ENCODE measurements at places on chromosomes 11 and 22. TPM values are rescaled to one million over a fixed set of nuclear protein-coding genes. Genes with fewer than 3 reads are reported as not detected.
A peak's percentile ranks its signal among the peaks of the same experiment; 100 is the strongest.

PNPLA3 gene
- not detected for total RNA-seq

DNA sequence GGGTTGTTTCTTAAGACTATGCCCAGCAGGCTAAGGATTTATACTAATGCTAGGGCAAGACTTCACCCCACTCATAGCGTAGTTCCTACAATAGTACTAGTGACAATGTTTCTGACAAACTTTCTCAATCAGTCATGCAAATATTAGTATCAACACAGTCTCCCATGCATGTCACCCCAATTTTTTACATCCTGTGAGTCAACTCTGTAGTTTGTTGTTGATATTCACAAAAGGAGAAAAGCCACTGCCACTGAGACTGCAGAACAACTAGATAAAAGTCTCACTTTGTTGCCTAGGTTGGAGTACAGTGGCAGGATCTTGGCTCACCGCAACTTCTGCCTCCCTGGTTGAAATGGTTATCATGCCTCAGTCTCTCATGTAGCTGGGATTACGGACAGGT, 155.2 kb downstream of the RBFOX2 start:
- H3K36me3 ChIP-seq, result no peaks in the 10 kb centered on the region
- no peaks in the 10 kb centered on the region for H3K4me1 ChIP-seq
- no peak overlapping the region for H3K4me3 ChIP-seq
- H3K27me3 ChIP-seq, result no peaks in the 10 kb centered on the region
- H3K27ac ChIP-seq, result no peak overlapping the region

OR52H1 gene
- total RNA-seq, result not detected

GRCh38 chr11:20474882-20475517, 87.5 kb downstream of the PRMT3 start:
- DNase-seq, result no peak
- no peaks in the 10 kb centered on the region for H3K27me3 ChIP-seq
- H3K36me3 ChIP-seq, result no peaks in the 10 kb centered on the region
- peak overlapping the region; percentile 27 for H3K27ac ChIP-seq

- H3K36me3 ChIP-seq, result no peaks in the 10 kb centered on the region
- H3K4me3 ChIP-seq, result no peak overlapping the region
- H3K27me3 ChIP-seq, result no peaks in the 10 kb centered on the region
These were observed 547.6 kb downstream of the BUD13 start for GRCh38 chr11:116225236-116225635.

MUC2 gene
- total RNA-seq, result not detected

NRIP3 gene
- total RNA-seq, result 2.2 TPM

DNA sequence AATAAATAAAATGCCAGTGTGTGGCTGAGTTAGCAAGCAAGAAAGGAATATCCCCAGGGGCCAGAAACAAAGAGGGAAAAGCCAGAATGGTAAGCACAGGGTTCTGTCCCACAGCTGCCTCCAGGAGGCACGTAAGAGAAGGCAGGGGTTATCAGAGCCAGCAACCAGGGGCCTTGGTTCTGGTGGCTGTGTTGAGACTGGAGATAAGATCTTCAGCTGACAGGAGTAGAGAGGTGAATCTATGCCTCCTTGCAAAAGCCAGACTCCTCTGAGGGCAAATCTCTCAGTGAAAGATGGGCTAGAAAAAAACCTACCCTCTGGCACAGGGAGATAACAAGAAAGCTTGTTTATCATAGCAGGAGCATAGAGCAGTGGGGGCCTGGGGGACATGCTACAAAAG, 29.8 kb upstream of the NFAM1 start:
- no peak overlapping the region for H3K27ac ChIP-seq

DNA sequence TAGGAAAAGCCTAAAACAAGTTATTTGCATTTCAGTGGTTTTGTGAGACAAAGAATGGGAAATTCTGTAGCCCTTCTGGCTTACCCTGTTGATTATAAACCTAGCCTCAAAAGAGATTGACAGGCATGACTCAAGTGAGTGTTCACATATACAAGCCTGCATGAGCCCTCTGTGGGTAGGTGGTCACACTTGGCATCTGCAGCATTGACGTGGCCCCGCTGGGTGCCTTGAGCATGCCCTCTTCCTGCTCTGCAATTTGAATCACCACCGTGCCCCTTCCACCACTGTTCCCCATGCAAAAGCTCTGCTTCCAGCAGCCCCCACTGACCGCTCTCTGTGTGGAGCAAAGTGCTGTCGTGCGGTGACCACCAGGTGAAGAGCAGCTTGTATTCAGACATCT, 21.0 kb upstream of the ADSL start:
- peak overlapping the region; percentile 9 for H3K4me3 ChIP-seq
- H3K27ac ChIP-seq, result no peak overlapping the region
- H3K4me1 ChIP-seq, result peaks cover 84% of the 10 kb centered on the region
- H3K36me3 ChIP-seq, result peaks cover 29% of the 10 kb centered on the region
- no peaks in the 10 kb centered on the region for H3K27me3 ChIP-seq

GRCh38 chr22:42076764-42077485, 2.6 kb upstream of the SMDT1 start:
- peaks cover 24% of the 10 kb centered on the region for H3K4me1 ChIP-seq
- no peaks in the 10 kb centered on the region for H3K36me3 ChIP-seq
- no peak overlapping the region for H3K4me3 ChIP-seq
- H3K27ac ChIP-seq, result no peak overlapping the region
- DNase-seq, result no peak

DNA sequence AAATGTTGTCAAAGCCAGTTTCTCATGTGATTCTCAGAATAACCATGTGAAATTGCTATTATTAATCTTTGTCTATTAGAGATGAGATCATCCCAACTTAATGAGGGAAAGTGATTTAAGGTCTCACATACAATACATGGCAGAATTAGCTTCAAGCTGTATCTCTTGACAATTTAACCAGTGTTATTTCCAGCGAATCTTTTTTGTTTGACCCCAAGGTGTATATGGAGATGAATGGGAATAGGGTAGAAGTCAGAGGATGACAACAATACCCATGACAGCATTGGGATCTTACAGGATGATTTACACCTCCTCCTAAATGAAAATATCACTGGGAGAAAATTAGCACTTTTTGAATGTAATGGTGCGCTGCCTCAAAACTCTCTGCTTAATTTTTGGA, 290.8 kb upstream of the LUZP2 start:
- no peaks in the 10 kb centered on the region for H3K36me3 ChIP-seq
- no peaks in the 10 kb centered on the region for H3K27me3 ChIP-seq
- H3K4me3 ChIP-seq, result no peak overlapping the region
- no peak for DNase-seq

PRRG4 gene
- 0.68 TPM for total RNA-seq

GRCh38 chr22:32699001-32699582, 102.4 kb upstream of the TIMP3 start:
- H3K4me1 ChIP-seq, result no peaks in the 10 kb centered on the region
- H3K4me3 ChIP-seq, result no peak overlapping the region
- DNase-seq, result no peak
- H3K36me3 ChIP-seq, result no peaks in the 10 kb centered on the region

RFPL2 gene
- not detected for total RNA-seq

DNA sequence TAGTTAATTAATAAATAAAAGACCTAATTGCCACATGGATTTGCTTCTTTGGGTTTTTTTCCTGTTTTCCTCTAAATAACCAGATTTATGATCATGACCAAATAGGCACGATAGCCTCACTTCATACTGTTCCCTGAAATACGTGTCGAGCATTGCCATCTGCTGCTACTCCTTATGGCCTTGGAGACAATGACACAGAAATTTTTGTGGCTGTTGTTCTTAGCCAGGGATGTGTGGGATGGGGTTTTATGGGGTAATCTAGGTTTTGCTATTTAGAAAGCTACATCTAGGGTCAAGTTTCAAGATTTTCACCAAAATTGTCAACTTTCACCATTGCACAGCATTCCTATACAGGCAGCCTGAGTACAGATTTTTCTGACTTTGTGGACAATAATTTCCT, 145.2 kb downstream of the DBX1 start:
- no peaks in the 10 kb centered on the region for H3K36me3 ChIP-seq
- no peaks in the 10 kb centered on the region for H3K4me1 ChIP-seq
- H3K4me3 ChIP-seq, result no peak overlapping the region
- no peak overlapping the region for H3K27ac ChIP-seq
- H3K27me3 ChIP-seq, result no peaks in the 10 kb centered on the region
- no peak for DNase-seq

WT1 gene
- not detected for total RNA-seq

ISX gene
- total RNA-seq, result not detected

- H3K4me1 ChIP-seq, result no peaks in the 10 kb centered on the region
- no peak for DNase-seq
- no peaks in the 10 kb centered on the region for H3K27me3 ChIP-seq
- no peak overlapping the region for H3K27ac ChIP-seq
- no peaks in the 10 kb centered on the region for H3K36me3 ChIP-seq
These were observed 206.4 kb downstream of the DBX1 start for GRCh38 chr11:19953909-19954308.

GRCh38 chr11:11227296-11228085, 125.6 kb downstream of the CSNK2A3 start:
- H3K4me1 ChIP-seq, result no peaks in the 10 kb centered on the region
- H3K27ac ChIP-seq, result no peak overlapping the region
- no peak overlapping the region for H3K4me3 ChIP-seq
- no peaks in the 10 kb centered on the region for H3K27me3 ChIP-seq
- no peak for DNase-seq
- no peaks in the 10 kb centered on the region for H3K36me3 ChIP-seq

DNA sequence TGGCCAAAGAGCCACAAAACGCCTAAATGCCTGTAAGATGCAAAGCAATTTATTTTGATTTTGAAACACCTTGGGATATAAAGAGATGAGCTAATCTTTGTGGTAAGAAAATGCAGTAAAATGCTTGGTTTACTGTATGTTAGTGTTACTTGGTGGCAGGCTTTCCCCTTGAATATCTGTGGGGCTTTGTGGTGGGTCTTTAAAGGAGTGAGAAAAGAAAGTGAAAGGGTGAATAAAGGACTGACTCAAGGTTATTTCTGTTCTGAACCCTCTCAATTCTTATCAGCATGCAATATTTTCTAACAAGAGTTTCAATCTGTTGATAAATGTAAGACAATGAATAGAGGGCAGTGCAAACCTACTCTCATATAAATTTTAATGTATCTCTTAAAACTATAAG, 1555.9 kb upstream of the RAG2 start:
- no peak overlapping the region for H3K4me3 ChIP-seq
- DNase-seq, result no peak
- H3K27me3 ChIP-seq, result no peaks in the 10 kb centered on the region
- no peaks in the 10 kb centered on the region for H3K36me3 ChIP-seq
- H3K27ac ChIP-seq, result no peak overlapping the region
- H3K4me1 ChIP-seq, result no peaks in the 10 kb centered on the region

DNA sequence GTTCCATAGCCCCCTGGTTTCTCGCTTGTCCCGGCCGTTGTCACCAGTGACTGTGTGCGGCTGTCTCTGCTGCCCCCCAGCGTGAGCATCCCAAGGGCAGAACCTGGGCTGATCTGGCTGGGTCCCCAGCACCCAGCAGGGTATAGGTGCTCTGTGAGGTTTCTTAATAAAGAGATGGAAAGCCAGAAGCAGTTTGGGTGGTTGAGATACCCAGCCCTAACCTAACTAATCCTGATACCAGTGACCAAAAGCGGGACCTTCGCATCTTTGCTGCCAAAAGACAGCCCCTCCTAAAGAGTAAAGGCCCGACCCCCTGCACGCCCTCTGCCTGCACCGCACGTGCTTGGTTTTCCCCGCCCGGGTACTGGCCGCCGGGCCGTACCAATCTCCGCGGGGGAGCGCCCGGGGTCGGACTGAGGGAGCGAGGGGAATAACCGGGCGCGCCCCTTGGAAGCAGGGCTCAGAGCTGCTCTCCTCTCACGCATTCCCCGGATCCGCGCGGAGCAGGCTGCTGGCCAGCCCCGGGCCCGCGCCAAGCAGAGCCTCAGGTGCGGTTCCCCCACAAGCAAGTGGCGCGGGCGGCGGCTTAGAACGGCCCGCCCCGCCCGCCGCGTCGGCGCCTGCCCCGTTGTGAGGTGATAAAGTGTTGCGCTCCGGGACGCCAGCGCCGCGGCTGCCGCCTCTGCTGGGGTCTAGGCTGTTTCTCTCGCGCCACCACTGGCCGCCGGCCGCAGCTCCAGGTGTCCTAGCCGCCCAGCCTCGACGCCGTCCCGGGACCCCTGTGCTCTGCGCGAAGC, at the start of gene DGAT2:
Gene DGAT2, plus strand, starts transcription at position 667 of the 797 bp plus-strand sequence. CDS start 214 bp downstream, outside the sequence.
- peak; percentile 53 for DNase-seq
- peak within 1 kb of the TSS; percentile 16 for H3K27ac ChIP-seq
- H3K4me1 ChIP-seq, result peaks cover 19% of the 10 kb centered on the region
- no peaks in the 10 kb centered on the region for H3K27me3 ChIP-seq
- H3K36me3 ChIP-seq, result no peaks in the 10 kb centered on the region
- H3K4me3 ChIP-seq, result peak within 1 kb of the TSS; percentile 54

DNA sequence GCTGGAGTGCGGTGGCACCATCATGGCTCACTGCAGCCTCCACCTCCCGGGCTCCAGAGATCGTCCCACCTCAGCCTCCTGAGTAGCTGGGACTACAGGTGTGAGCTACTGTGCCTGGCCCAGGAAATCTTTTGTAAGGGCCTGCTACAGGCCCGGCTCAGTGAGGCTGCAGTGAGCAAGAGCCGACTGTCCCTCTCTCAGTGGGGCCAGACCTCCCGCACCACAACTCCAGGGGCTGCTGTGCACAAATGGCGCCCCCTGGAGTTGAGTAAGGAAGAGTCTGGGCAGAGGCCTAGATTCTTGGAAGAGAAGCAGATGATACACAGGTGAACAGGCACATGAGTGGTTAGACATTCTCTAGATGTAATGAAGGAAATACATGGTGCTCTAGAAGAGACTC, 7.0 kb downstream of the SERHL2 start:
- H3K4me3 ChIP-seq, result no peak overlapping the region
- H3K27me3 ChIP-seq, result no peaks in the 10 kb centered on the region
- no peak overlapping the region for H3K27ac ChIP-seq
- H3K4me1 ChIP-seq, result no peaks in the 10 kb centered on the region
- DNase-seq, result no peak

- H3K27me3 ChIP-seq, result no peaks in the 10 kb centered on the region
- peak overlapping the region; percentile 13 for H3K4me3 ChIP-seq
- no peak overlapping the region for H3K27ac ChIP-seq
- H3K36me3 ChIP-seq, result no peaks in the 10 kb centered on the region
- no peak for DNase-seq
These were observed 34.8 kb upstream of the PSMA1 start for GRCh38 chr11:14554959-14555358.

IGLL1 gene
- total RNA-seq, result not detected

- DNase-seq, result no peak
- peaks cover 7% of the 10 kb centered on the region for H3K36me3 ChIP-seq
- peaks cover 67% of the 10 kb centered on the region for H3K4me1 ChIP-seq
- no peaks in the 10 kb centered on the region for H3K27me3 ChIP-seq
- H3K4me3 ChIP-seq, result no peak overlapping the region
These were observed 6.5 kb downstream of the PACS1 start for GRCh38 chr11:66076561-66076960.

- no peak overlapping the region for H3K4me3 ChIP-seq
- no peaks in the 10 kb centered on the region for H3K27me3 ChIP-seq
- H3K36me3 ChIP-seq, result no peaks in the 10 kb centered on the region
- H3K4me1 ChIP-seq, result no peaks in the 10 kb centered on the region
- no peak overlapping the region for H3K27ac ChIP-seq
- DNase-seq, result no peak
These were observed 132.2 kb upstream of the CTSC start for GRCh38 chr11:88469561-88470225.
